ENCODE measurements at places on chromosomes 3 and 15.

DNA sequence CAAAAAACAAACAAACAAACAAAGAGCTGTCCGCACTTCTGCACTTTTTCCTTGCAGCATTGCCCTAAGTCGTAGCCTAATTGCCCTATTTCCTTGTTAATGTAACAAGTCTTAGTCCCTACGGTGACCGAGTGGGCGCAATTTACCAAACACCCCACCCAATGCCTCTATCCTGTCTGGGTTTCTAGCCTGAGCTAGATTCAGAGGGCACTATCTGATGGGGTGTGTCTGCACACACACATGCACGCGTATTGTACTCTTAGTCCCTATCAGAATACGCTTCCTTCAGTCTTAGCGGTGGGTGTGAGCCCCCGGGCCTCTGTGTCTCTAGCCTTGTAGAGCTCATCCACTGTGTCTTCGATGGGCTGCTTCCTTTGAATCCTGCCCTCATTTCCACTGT lies 125.9 kb upstream of the DLG1 start:
- no peak for DNase-seq

DNA sequence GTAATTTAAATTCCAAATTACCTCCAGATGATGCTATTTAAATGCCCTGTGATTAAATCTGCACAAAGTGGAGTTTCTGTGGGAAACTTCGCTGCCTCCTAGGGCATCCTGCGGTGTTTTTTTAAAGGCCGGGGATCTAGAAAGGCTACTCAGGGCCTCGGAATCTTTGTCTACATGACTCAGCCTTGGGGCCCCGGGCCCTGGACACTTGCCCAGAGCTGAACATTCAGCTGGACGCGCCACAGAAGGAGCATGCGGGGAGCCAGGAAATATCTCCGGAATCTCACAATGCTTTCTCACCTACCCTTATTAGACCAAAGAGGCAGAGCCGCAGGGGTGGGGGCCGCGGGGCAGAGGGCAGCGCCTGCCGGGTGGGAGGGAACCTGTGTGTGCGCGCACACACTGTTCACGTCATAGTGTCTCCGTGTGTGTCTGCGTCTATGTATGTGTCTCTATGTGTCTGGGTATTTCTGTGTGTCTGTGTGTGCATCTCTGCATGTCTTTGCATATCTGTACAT lies 145.5 kb upstream of the TPM1 start:
- DNase-seq, result peak; percentile 99

DNA sequence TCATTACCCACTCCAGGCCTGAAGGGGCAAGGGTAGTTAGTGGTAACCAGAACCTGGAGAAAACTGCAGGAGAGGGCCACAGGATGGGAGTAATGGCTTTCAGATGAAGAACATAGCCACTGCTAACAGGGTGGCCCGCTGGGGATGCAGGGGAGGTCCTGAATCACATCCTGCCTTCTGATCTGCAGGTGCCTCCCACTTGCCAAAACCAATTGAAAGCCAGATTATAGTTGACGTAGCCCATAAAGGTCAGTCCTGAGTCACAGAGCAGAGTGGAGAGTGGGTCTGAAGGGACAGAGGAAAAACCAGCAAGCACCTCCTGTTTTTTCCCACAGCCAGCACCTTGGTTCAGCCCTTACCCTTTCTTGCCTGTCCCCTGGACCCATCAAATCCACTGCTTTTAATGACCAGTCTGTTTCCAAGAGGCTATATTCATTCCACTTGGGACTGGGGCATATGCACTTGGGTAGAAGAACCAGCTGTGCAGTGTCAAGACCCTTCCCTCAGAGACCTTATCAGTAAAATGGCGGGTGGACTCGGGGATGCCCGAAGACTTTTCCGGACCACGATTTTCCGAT lies 646 bp upstream of the SLC35G2 start:
- DNase-seq, result peak; percentile 89

DNA sequence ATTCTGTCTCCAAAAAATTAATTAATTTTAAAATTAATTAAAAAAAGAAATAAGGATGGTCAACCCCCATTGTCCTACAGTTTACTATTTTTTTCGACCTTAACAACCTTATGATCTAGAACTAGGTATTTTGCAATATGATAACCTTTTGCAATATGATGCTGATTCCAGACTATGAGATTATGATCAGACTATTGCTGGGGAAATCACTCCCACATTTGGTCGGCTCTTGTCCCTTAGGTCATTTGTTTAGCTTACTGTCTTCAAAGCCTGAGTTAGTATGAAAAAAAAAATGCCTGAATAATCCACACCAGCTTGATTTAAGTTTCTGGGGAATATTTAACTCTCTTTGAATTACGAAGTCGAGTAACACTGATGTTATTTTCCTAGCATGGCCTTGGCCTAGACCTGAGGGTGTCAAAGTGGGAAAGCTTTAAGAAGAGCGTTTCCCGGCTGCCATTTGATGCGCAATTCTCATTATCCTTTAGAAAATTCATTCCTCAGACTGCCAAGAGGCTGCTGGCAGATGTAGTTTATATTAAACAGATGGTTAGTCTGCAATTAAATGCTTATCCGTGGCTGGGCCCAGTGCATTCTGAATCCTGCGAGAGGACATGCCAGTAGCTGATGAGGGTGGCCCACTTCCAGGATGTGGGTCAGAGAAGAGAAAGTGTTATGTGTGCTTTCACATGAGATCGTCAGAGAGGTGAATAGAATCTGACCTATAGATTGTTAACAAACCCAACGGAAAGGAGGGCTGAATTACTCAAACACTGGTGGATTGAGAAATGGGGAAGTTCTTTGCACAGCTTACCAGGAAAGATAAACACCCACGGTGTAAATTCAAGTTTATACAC lies 496.0 kb upstream of the THBS1 start:
- no peak for DNase-seq

DNA sequence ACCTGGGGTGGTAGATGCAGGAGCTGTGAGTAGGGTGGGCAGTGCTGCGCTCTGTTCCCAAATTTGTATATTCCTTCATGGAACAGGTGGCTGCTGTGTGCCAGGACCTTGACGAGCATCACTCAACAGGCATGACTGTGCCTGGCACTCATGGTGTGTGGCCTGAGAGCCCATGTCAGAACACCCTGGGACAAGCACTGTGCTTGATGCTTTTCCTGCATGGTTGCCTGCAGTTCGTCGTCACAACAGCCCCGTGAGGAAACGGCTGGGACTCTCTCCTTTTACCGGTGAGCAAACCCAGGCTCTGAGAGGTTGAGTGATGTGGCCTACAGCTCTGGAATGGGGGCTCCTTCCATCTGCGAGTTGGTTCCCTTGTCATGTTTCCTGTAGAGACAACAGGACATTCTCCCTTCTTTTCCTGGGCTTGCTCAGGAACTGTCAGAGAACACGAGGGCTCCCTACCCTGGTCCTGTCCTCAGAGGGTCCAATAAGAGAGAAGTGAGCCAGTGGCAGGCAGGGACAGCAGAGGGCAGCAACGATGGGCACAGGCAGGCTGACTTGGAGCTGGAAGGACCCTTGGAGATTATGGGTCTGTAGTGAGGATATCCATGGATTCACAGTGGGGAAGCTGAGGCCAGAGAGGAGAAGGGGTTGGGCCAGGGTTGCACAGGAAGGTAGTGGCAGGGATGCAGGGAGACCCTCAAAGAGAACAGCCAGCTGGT lies 37.4 kb downstream of the PRKCD start:
- no peak for DNase-seq

GRCh38 chr3:50673931-50674330 lies 796 bp upstream of the DOCK3 start:
- no peak for DNase-seq

DNA sequence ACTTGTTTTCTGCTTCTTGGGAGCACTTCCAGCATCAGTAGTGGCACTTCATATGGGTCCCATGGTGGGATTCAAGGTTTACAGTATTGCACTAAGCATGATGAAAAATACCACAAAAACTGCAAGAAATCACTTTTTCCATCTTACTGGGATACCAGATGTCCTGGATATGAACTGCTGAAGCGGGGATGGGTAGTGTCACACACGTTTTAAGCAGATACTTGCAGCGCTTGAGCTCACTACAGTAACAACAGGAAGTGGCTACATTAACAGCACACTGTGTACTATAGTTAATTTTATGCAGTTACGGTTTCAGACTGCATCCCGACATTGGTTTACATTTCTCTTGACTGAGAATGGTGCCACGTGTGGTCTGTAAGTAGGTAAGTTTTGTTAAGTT lies 3.5 kb upstream of the ISG20 start:
- DNase-seq, result no peak

GRCh38 chr3:82672966-82673365 lies 911.5 kb upstream of the GBE1 start:
- DNase-seq, result no peak

GRCh38 chr3:183541235-183541655 lies 14.3 kb downstream of the KLHL6 start:
- no peak for DNase-seq

All from RCC 7860 (cell line).